ENCODE measurements at places on chromosomes 1 and 21. TPM values are rescaled to one million over a fixed set of nuclear protein-coding genes. Genes with fewer than 3 reads are reported as not detected.

DNA sequence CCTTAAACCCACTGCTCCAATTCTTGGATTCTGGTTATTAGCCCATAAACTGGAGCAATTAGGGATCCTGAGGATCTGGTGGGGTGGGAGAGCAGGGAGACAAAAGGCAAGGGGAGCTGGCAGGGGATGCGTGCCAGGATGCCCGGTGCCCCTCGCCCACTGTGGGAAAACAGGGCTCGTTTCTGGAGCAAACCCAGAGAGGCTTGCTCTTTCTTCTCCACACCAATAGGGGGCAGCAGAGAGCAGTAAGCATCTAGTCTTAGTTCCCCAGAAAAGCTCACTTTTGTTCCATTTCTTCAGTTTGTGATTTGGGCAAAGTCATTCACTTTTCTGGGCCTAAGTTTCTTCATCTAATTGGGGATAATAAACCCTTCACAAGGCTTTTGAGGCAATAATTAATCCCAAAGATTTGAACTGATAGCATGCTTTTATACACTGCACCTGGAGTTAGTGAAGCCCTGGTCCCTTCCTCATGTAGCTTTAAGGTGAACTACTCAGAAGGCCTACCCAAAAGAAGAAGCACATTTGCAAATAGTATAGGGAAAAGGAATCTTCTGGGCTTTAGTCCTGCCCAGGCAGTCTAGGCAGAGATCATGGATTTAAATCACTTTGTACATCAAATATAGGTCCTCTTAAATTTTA is 160.6 kb upstream of the USP24 start:
- DNase-seq = peak; percentile 31

- DNase-seq = peak; percentile 38
Measured at GRCh38 chr1:174258148-174258550, 98.8 kb downstream of the RABGAP1L start.

Gene CORT
- not detected for total RNA-seq

Gene UBL4B
- 11.1 TPM for total RNA-seq

DNA sequence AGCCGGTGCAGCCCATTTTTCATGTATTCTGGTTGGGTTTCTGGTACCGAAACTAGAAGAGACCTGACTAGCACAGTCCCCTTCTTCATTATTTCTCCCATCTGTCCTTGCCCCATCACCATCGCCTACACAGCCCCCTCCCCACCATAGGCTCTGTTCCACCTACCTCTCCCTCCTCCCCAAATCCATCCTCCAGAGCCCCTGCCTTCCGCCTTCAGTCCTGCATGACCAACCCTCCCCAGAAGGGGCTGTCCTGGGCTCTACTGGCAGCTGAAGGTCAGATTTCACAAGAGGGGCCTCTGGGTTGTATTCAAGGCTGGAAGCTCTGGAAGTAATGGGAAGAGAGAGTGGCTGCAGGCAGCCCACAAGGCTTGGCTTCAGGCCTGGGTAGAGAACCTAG is 55.2 kb downstream of the SDC3 start:
- no peak for DNase-seq

DNA sequence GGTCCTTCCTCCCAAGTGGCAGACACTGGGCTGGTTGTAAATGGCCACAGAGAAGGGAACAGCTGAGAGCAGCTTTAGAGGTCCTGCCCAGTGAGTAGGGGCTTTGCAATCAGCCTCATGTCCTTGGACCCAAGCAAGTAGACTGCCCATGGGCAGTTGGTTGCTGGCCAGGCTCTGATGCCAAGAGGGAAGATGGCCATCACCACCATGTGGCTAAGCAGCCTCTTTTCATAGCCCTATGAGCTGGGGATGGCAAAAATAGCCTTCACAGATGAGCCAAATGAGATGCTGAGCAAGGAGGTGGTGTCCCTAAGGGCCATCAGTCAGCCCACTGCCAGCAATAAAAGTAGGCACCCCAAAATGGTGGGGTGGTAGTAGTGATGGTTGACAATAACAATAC is 3.2 kb downstream of the DISP3 start:
- no peak for DNase-seq

Gene WDR64
- total RNA-seq = not detected

DNA sequence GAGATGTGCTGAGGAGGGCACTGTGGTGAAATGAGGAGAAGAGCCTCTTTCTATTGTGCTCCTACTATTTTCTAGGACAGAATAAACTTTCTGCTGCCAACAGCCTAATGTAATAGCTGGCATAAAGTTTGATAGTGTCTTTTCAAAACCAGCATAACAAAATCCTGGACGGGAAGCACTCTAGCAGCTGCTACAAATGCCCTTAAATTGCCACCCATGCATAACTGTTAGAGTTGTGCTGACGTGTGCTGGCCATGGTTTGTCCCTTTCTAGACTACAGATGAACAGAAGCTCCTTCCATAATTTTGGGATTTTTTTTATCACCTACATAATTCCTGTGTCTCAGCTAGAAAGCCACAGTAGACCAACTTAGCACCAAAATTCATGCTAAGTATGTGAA is 88.5 kb upstream of the DEPDC1 start:
- DNase-seq = no peak

Gene ATP1B1
- total RNA-seq = 31.0 TPM

- DNase-seq = no peak
Measured at GRCh38 chr1:78009836-78010235, 5.1 kb downstream of the DNAJB4 start.

Gene LCE1D
- total RNA-seq = not detected

Gene KRTAP13-4
- total RNA-seq = not detected

DNA sequence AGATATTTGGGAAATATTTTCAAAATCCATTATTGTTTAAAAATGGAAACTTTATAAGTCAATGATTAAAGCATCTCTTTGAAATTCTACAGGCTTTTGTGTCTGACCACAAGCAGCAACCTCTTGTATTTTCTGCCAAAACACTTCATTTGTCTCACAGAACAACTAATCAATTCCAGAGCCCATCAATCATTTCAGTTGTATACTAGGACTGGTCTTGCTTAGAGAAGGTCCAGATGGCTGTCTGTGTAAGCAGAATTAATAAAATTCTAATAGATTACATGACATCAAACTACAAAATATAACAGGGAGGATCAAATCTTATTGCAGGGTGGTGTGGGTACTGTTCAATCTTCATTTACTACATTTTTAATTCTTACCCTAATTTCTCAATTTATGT is 76.4 kb downstream of the ACBD6 start:
- DNase-seq = no peak

- DNase-seq = peak; percentile 70
Measured at GRCh38 chr21:28615276-28615675, 377.4 kb downstream of the LTN1 start.

Gene TTC39A
- total RNA-seq = not detected

Gene CAMK1G
- 4.5 TPM for total RNA-seq

- no peak for DNase-seq
Measured at GRCh38 chr1:52239708-52240001, 97.8 kb downstream of the ZFYVE9 start.

- DNase-seq = no peak
Measured at GRCh38 chr21:14487490-14488432, 58.4 kb downstream of the SAMSN1 start.

Gene SPRR2G
- total RNA-seq = not detected

- no peak for DNase-seq
Measured at GRCh38 chr1:29542548-29542947, 306.2 kb downstream of the PTPRU start.

GRCh38 chr1:81525085-81525484 is 275.6 kb upstream of the ADGRL2 start:
- no peak for DNase-seq

GRCh38 chr1:185488808-185489207 is 171.8 kb upstream of the IVNS1ABP start:
- DNase-seq = no peak

Gene NBPF4
- total RNA-seq = not detected

DNA sequence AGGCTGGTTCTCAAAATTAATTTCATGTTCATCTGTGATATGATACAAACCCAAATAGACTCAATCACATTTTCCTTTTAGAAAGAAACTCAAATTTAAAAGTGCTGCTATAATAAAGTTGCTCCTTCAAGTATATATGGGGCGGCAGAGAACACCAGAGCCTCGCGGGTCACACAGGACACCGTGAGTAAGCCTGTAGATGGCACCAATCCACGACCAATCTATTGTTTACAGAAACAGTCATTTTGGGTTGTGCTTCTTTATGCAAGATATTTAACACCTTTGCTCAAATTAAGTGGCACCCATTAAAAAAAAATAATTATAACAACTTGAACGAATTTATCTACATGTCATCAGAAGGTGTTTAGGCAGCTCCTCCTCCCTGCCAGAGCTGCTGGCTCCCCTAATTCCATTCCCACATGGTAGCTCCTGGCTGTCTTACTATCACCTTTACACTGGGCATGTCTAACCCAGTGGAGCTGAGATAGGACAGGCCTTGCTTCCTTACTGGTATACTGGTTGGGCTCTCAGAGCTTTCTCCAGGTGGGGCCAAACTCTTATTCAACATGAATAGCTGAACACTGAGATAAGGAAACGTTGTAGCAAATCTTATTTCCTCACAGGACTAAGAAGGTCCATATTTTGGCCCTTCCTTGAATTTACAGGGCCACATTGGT is 287.0 kb downstream of the SDCCAG8 start:
- DNase-seq = no peak

DNA sequence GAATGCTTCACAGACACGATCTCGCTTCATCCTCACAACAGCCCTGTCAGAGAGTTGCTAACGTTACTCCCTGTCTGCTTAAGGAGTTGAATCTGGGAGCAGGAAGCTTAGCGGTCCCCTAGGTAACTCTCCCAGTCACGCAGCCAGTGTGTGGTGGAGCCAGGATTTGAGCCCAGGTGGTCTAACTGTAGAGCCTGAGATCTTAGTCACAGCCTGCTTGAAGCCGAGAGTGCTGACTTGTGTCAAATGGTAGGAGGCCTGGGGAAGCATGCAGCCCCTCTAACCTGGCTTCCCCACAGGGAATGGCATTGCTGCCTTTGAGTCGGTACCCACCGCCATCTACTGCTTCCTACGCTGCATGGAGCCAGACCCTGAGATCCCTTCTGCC is 4.1 kb downstream of the ADPRS start:
- no peak for DNase-seq

GRCh38 chr1:7995437-7995836 is 30.7 kb downstream of the ERRFI1 start:
- no peak for DNase-seq

- peak; percentile 84 for DNase-seq
Measured at GRCh38 chr1:1013105-1013921, at the start of gene ISG15. TSS of gene ISG15 (plus strand) at chr1:1013497. CDS start at chr1:1013574, 77 bp downstream.

Gene NADK
- 61.8 TPM for total RNA-seq

- DNase-seq = no peak
Measured at GRCh38 chr1:39960431-39960958, 5.5 kb downstream of the MFSD2A start.

Gene CFHR5
- not detected for total RNA-seq

All from HFFc6 (cell line).